ENCODE measurements at places on chromosomes 13 and 19.

- no peak for DNase-seq
These were observed 32.2 kb downstream of the VASP start for GRCh38 chr19:45539459-45539858.

DNA sequence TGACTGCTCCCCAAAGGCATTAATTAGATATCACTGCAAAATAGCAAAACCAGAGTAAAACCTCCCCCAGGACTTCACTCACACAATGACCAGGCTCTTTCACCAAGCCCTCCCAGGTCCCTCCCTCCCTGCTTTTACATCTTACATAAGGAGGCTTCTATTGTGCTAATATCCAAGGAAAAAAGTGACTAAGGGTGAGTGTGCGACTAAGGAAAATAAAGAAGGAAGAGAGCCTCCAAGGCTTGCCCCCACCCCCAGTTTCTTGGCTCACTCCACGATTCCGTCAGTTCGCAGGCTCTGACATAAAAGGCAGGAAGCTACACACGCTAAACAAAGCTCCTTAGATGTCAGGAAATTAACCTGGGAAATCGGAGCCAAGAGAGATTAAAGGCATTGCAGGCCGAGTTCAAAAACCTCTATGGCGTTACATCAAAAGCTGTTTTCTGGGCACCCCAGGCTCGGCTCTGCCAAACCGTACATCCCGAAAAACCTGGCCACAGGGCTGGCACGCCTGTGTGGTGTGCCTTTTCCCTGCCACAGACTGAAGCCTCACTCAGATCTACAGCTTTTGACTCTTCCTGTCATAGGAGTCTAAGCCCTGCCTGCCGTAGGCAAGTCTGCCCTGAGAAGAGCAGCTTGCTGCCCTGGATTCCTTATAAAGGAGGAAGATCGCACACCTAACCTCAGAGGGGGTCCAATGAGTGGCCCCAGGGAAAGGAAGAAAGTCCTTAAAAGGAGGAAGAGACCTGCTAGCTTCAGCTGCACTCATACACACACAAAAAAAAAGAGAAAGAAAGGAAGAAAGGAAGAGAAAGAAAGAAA lies 67.0 kb upstream of the SERP2 start:
- peak; percentile 94 for DNase-seq

DNA sequence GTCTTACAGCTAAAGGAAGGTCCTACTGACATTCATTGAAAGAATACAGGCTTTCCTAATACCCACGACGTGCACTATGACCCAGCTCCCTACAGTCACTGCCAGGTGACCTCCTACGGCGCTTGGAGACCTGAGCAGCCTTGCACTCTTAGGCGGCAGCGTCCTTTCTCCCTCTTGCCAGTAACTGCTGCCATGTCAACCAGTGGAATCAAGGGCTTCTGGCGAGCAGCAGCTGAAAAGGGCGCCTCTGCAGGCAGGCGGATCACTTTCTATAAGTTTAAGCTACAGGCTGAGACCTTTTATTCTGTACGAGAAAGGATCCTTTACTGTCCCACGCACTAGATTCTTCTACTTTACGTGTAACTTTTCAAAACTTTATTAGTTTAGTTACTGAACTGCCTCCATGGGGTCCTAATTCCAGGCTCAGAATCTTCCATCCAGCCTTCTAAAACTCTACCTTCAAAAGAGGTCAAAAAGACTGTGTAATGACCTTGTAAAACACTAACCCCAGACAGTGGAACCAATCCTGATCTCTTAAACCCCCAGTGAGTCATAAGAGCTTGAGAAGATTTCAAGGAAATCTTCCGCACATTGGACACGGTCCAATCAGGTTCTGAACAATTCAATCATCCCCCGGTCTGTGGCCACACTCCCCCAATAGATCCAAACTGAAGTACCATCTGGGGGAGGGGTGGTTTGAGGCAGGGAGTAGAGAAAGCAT lies 1.9 kb downstream of the KCTD12 start:
- no peak for DNase-seq

DNA sequence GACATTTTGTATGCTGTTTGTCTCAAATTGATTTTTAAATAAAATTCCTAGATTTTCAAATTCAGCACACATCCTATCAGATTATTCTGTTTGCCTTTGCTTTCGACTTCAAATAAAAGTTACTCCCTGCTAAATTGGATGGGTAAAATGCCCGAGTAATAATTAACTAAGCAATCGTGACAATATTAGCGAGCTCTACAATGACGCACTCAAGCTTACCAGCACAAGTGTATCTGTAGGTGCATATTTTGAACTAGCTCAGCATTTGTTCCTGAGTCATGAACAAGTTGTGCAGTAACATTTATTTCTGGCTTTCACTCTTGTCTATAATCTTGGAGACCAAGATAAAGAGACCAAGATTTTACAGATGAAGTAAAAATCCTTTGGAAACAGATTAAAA lies 113.4 kb downstream of the UBL3 start:
- DNase-seq, result no peak

DNA sequence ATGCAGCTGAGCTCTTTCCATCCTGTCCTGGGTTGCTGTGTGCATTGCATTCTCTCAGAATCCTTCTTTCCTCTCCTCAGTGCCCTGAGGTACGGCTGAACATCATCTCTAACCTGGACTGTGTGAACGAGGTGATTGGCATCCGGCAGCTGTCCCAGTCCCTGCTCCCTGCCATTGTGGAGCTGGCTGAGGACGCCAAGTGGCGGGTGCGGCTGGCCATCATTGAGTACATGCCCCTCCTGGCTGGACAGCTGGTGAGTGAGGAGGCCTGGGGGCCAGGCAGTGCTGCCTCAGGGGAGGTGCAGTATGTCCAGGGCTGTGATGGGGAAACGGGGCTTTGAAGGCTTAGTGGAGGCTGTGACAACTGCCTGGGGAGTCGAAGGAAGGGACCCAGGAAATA lies 29.8 kb downstream of the PPP2R1A start:
- no peak for DNase-seq

- DNase-seq, result peak; percentile 1
These were observed 51.9 kb downstream of the SLAIN1 start for GRCh38 chr13:77749344-77749880.

DNA sequence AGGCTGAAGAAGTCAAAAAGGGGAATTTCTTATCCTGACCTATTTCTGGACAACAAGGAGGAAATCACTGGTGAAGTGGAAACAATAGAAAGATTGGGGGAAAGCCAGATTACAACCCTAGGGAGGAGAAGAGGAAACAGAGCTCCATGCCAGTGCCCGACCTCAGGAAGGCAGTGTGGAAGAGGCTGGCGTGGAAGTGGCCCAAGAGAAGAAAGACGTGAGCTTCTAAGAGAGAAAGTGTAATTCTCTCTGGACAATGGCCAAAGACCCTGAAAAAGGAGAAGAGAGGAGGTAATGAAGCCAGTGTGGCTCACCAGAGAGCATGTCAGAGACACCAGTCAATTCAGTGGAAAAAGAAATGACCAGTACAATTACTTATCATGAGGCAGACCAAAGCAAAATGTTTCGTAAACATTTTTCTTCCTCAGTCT lies 52.6 kb upstream of the URAD start:
- no peak for DNase-seq

DNA sequence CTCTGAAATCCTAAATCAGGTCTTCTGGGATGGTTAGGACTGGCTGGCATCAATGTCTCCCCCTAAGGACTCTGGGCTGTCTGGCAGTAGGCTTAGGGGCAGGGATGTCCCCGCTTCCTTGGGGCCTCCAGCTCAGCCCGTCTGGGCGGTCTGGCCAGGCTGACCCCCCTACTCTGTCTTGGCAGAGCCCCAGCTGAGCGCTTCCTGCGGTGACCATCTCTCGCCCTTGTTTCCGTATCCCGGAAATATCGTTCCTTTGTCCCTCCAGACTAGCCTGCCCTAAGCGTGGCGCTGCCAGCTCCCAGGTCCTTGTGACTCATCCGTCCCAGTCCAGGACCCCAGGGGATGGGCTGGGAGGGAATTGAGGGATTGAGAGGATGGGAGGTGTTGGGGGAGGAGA lies 11.3 kb downstream of the GTPBP3 start:
- DNase-seq, result peak; percentile 59

DNA sequence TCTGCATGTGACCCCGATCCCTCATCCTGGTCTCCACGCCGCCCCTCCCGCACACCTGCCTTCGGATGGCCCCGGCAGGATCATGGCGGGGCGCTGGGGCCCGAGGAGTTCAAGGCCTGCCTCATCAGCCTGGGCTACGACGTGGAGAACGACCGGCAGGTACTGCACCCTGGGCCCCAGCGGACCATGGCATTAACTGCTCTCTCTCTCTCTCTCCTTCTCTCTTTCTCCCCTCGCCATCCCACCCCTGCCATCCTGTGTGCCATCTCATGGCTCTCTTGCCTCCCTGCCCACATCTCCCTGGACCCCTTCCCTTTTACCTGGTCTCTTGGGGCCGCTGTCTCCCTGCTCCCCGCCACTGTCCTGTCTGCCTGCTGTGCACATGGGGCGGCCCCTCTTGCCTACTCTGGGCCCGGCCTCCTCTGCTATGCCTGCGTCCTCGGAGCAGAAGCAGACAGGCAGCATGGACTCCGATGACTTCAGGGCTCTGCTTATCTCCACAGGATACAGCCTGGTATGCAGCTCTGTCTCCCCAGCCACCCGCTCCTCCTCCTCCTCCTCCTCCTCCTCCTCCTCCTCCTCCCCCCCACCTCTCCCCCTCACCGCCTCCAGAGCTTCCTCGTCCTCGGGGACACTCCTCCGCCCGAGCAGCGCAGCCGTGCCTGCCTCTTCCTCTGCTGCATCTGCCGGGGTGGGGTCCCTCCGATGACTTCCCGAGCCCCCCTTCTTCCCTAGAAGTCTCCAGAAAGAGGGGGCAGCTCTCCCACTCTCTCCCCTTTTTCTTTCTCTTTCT lies 16.2 kb downstream of the CAPN12 start:
- no peak for DNase-seq

DNA sequence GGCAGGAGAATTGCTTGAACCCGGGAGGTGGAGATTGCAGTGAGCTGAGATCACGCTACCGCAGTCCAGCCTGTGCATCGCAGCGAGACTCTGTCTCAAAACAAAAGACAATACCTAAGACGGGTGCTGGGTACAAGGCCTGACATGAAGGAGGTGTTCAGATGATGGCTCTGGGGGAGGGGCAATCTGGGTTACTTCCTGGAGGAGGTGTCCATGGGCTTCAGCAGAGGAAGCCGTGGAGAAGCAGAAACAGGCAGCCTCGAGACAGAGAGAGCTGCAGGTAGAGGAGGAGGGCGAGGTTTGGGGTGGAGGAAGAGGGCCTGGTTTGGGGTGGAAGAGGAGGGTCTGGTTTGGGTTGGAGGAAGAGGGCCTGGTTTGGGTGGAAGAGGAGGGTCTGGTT lies 3.6 kb downstream of the MISP start:
- no peak for DNase-seq

DNA sequence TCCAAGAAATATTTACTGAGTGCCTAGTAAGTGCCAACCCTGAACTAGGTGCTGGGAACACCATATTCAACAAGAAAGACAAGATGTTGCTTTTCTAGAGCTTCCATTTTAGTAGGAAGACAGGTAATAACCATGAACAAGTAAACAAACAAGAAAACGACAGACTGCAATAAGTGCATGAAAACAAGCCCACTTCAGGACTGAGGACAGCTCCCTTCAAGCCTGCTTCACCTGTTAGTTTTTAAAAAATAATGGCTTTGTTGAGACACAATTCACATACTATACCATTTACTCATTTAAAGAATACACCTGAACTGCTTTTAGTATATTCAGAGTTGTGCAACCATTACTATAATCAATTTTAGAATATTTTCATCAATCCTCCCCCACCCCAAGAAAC lies 30.4 kb downstream of the CYP4F22 start:
- DNase-seq, result no peak

DNA sequence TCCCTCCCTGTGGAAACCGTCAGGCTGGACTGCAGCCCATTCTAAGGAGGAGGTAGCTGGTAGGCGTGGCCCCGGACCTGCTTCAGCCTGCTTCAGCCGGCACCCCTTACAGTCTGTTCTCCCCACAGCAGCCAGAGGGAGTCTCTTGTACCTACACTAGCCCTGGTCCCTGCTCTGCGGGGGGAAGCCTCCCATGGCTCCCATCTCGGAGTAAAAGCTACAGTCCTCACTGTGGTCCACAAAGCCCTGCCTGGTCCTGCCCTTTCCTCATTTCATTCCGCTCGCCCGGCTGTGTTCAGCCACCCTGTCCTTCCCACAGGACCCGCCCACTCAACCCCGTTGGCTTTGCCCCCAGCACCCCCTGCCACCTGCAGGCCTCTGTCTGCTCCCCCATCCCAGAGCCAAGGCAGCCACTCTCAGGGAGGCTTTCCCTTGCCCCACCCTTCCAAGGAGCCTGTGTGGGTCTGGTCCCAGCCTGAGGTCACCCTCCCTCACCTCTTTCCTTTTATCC lies 1.3 kb downstream of the PGLYRP1 start:
- DNase-seq, result no peak

DNA sequence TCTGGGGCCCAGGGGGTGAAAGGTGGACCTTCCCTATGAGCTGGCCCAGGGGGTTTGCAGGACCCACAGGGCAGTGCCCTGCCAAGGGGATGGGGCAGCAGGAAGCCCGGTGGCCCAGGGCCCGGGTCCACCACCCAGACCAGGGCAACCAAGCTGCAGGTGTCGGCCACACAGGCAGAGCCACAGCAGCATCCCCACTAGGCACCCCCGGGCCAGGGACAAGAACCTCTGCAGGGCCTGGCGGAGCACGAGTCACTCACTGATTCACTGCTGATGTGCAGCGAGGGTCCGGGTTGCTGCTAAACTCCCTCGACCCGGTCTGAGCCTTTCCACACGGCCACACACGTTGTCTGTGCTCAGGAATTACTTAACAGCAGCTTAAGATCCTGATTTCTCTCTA lies 8.8 kb downstream of the FZR1 start:
- peak; percentile 31 for DNase-seq

DNA sequence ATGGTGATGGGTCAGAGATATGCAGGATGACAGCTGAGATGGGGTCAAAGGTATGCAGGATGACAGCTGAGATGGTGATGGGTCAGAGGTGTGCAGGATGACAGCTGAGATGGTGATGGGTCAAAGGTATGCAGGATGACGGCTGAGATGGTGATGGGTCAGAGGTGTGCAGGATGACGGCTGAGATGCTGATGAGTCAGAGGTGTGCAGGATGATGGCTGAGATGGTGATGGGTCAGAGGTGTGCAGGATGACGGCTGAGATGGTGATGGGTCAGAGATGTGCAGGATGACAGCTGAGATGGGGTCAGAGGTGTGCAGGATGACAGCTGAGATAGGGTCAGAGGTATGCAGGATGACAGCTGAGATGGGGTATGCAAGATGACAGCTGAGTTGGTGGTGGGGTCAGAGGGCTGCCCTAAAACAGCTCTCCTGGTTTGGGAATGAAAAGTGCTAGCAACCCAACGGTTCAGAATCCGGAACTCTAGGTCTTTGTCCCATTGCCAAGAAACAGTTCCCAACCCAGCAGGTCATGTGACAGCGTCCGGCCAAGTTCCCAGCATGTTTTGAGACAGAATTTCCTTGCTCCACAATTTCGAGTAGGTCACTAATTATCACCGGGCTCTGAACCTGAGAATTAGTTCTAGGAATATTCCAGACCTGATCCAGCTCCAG lies 3.2 kb downstream of the SELENOW start:
- DNase-seq, result no peak

GRCh38 chr19:52217576-52217975 lies 27.7 kb downstream of the PPP2R1A start:
- DNase-seq, result no peak
